Gastrocnemius medialis (tissue), 4 donors: ENCODE measurements at places on chromosomes 16 and 17. TPM values are rescaled to one million over a fixed set of nuclear protein-coding genes. Genes with fewer than 3 reads are reported as not detected.

The CIBAR2 gene
- not detected for total RNA-seq

The UMOD gene
- not detected for total RNA-seq

The PLD6 gene
- 2.7 TPM for total RNA-seq

The CDR2L gene
- 3.6 TPM for total RNA-seq

The KRT32 gene
- total RNA-seq: not detected
